ENCODE measurements at places on chromosomes 4 and X.

- no peak for DNase-seq
These were observed 158.8 kb upstream of the NDST4 start for GRCh38 chr4:115272185-115272584.

- DNase-seq: no peak
These were observed 228.4 kb downstream of the DTHD1 start for GRCh38 chr4:36509845-36510244.

GRCh38 chrX:103823591-103823990 lies 8.5 kb downstream of the RAB9B start:
- no peak for DNase-seq

- DNase-seq: no peak
These were observed 99.4 kb downstream of the TMEM47 start for GRCh38 chrX:34557733-34558132.

GRCh38 chr4:94354474-94354896 lies 11.8 kb upstream of the HPGDS start:
- DNase-seq: no peak

DNA sequence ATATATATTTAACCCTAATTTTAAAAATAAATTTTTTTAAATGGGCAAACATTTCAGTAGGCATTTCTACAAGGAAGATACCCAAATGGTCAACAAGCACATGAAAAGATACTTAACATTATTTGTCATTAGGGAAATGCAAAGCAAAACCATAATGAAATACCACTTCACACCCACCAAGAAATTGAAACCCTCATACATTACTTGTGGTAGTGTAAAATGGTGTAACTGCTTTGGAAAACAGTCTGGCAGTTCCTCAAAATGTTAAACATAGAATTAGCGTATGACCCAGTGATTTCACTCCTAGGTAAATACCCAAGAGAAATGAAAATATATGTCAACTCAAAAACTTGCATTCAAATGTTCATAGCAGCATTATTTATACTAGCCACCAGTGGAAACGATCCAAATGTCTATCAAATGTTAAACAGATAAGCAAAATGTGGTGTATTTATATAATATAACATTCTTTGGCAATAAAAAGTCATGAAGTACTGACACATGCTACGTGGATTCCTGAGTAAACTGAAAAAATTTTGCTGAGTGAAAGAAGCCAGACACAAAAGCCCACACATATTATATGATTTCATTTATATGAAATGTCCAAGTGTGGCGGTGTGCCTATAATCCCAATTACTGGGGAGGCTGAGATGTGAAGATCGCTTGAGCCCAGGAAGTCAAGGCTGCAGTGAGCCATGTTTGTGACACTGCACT lies 16.6 kb downstream of the TRIM2 start:
- no peak for DNase-seq

GRCh38 chr4:24188459-24188858 lies 298.6 kb upstream of the PPARGC1A start:
- DNase-seq: no peak

- no peak for DNase-seq
These were observed 20.3 kb upstream of the FAM9C start for GRCh38 chrX:13064599-13065143.

GRCh38 chr4:36220776-36221175 lies 23.5 kb downstream of the ARAP2 start:
- no peak for DNase-seq

GRCh38 chr4:53653484-53654053 lies 62.3 kb upstream of the LNX1 start:
- DNase-seq: no peak

GRCh38 chr4:36422607-36423006 lies 141.2 kb downstream of the DTHD1 start:
- DNase-seq: no peak
